ENCODE measurements at places on chromosomes 4 and X. TPM values are rescaled to one million over a fixed set of nuclear protein-coding genes. Genes with fewer than 3 reads are reported as not detected.
A peak's percentile ranks its signal among the peaks of the same experiment; 100 is the strongest.

DNA sequence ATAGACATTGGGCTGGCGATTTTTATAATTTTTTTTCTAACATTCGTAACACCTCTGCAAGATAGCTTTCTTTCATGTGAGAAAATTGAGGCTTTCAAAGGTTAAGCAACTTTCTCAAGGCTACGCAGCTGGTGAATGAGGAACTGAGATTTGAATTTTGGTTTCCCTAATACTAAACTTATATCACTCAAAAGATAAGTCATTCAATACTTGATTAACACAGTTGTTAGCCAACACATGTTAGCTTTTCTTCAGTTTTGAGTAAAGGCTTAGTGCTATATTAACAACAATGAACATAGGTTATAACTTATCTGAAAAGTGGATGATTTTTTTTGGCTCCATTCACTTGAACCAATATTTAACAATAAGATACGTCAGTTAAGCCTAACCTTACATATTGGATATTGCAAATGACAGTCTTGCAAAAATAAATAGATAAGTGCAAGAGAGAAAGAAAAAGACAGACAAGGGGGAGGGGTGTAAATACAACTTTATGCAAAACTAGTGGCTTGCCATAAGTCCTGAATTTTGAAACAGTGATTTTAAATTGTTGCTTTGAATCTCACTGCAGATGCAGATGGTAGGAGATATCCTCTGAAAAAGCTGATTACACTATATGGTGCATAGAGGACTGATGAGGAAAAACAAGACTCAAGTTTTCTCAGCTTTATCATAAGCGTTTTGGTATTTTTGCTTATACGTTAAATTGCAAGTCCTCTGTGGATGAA is 11.1 kb upstream of the GPM6A start:
- no peaks in the 10 kb centered on the region for H3K4me1 ChIP-seq
- no peak overlapping the region for H3K27ac ChIP-seq
- H3K27me3 ChIP-seq, result no peaks in the 10 kb centered on the region

DNA sequence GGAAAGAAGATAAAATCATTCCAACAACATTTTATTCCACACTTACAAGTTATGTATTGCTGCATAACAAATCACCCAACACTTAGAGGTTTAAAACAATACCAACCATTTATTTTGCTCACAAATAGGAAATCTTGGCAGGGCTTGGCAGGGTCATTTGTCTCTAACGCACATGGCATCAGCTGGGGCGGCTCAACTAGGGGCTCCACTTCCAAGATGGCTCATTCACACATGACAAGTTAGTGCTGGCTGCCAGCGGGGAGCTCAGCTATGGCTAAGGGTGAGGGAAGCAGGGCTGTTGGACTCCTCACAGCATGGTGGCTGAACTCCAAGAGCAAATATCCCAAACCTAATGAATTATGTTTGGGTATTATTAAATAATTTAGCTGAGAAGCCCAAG is 377.0 kb downstream of the ZNF674 start:
- no peaks in the 10 kb centered on the region for H3K4me1 ChIP-seq
- H3K27me3 ChIP-seq, result no peaks in the 10 kb centered on the region
- H3K4me3 ChIP-seq, result no peak overlapping the region
- DNase-seq, result no peak
- no peak overlapping the region for H3K27ac ChIP-seq

DNA sequence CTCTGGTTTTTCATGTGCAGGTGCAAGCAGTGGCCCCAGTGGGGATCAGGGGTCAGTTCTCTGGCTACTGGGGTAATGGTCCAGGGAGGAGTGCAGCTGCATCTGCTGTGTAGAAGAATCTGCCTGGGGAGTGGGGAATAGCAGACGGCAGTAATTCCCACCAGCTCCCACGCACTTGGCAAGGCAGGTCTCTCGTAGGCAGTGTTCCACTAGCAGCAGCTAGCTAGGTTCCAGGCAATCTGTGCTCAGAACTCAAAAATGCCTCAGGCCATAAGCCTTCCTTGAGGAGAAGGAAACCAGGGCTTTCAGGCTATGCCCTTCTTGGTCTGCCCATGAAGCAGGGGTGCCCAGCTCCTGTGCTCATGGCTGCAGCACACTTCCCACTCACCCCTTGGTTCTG is 38.8 kb downstream of the DCLK2 start:
- H3K4me1 ChIP-seq, result no peaks in the 10 kb centered on the region
- no peak overlapping the region for H3K4me3 ChIP-seq
- no peak overlapping the region for H3K27ac ChIP-seq
- no peak for DNase-seq
- no peaks in the 10 kb centered on the region for H3K36me3 ChIP-seq
- no peaks in the 10 kb centered on the region for H3K27me3 ChIP-seq

- H3K4me1 ChIP-seq, result no peaks in the 10 kb centered on the region
- H3K27ac ChIP-seq, result no peak overlapping the region
- no peak overlapping the region for H3K4me3 ChIP-seq
- no peaks in the 10 kb centered on the region for H3K27me3 ChIP-seq
- no peak for DNase-seq
Observed at GRCh38 chr4:109947457-109947856, 34.8 kb downstream of the EGF start.

GRCh38 chrX:53930515-53931380 is 113.5 kb downstream of the PHF8 start:
- H3K4me3 ChIP-seq, result no peak overlapping the region
- DNase-seq, result no peak
- peaks cover under 1% of the 10 kb centered on the region for H3K36me3 ChIP-seq
- H3K4me1 ChIP-seq, result no peaks in the 10 kb centered on the region

- peak; percentile 65 for DNase-seq
- H3K4me1 ChIP-seq, result peaks cover 20% of the 10 kb centered on the region
- no peak overlapping the region for H3K4me3 ChIP-seq
- H3K27me3 ChIP-seq, result no peaks in the 10 kb centered on the region
- no peak overlapping the region for H3K27ac ChIP-seq
- H3K36me3 ChIP-seq, result no peaks in the 10 kb centered on the region
Observed at GRCh38 chr4:2071252-2071911, 12.3 kb downstream of the NAT8L start.

- no peaks in the 10 kb centered on the region for H3K27me3 ChIP-seq
- H3K27ac ChIP-seq, result no peak overlapping the region
- no peaks in the 10 kb centered on the region for H3K36me3 ChIP-seq
- H3K4me1 ChIP-seq, result no peaks in the 10 kb centered on the region
- DNase-seq, result peak; percentile 42
- no peak overlapping the region for H3K4me3 ChIP-seq
Observed at GRCh38 chr4:5503336-5503936, 204.9 kb downstream of the EVC2 start.

GRCh38 chr4:1609901-1610790 is 74.0 kb downstream of the FAM53A start:
- no peak overlapping the region for H3K27ac ChIP-seq
- H3K36me3 ChIP-seq, result no peaks in the 10 kb centered on the region
- H3K4me1 ChIP-seq, result no peaks in the 10 kb centered on the region
- no peak overlapping the region for H3K4me3 ChIP-seq
- DNase-seq, result peak; percentile 58
- peaks cover 7% of the 10 kb centered on the region for H3K27me3 ChIP-seq

GRCh38 chr4:76594173-76594572 is 159.1 kb downstream of the SHROOM3 start:
- H3K4me3 ChIP-seq, result no peak overlapping the region
- no peaks in the 10 kb centered on the region for H3K27me3 ChIP-seq
- H3K36me3 ChIP-seq, result no peaks in the 10 kb centered on the region
- no peak for DNase-seq
- no peaks in the 10 kb centered on the region for H3K4me1 ChIP-seq
- H3K27ac ChIP-seq, result no peak overlapping the region

PSAPL1 gene
- not detected for total RNA-seq

MAGEA11 gene
- total RNA-seq, result not detected

OR13H1 gene
- total RNA-seq, result not detected

CLGN gene
- 0.23 TPM for total RNA-seq

FOXR2 gene
- total RNA-seq, result not detected

SYP gene
- total RNA-seq, result 3.5 TPM

CLDN22 gene
- not detected for total RNA-seq

NXF2 gene
- total RNA-seq, result not detected

F8A3 gene
- total RNA-seq, result not detected

SUPT20HL1 gene
- total RNA-seq, result not detected

WDR19 gene
- total RNA-seq, result 25.2 TPM
